AG09319 (cell line): ENCODE measurements at places on chromosomes 7 and 10.

DNA sequence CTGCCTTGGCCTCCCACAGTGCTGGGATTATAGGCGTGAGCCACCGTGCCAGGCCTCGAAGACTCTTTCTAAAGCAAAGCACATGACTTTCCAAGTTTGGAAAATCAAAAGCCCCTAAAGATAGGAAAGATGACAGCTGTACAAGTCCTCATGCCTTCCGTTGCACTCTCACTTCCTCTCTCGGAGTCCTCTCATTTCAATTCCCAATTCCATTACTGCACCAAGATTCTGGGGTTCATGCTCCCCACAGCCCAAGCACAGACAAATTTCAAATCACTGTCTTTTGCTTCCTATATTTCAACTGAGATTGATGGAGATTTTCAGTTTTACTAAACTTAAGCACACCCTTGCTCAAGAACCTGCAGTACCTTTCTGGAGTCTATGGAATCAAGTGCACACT, 10.9 kb upstream of the PLAU start:
- no peak for DNase-seq

DNA sequence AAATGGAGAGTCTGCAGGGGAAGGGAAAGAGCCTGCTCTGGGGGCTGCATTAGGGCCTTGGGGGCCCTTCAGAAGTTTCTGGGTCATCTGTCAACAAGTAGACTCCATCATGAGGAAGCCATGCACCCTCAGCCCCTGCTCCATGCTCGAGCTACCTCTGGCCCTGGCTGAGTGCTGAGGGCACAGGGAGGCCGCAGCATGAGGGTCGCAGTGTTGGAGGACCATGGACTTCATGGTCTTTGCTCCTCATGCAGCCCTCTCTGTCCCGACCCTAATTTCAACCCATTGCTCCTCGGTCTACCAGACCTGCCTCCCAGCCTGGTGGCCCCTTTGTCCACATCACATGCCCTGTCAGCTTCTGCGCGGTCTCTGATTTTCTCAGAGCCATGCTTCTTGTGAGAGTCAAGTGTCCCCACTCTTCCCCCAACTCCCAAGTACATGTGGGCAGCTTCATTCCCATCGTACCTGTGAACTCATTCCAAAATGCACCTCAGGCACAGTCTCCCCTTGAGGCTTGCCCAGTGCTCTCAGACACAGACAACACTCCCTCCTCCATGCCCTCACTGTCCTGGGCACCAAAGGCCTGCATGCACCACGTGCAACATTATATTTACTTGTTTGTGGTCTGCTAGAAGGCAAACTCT, 14.7 kb downstream of the ZNF488 start:
- no peak for DNase-seq

GRCh38 chr7:127208860-127209259, 43.9 kb downstream of the GRM8 start:
- no peak for DNase-seq

GRCh38 chr10:44301781-44302355, 83.0 kb downstream of the CXCL12 start:
- DNase-seq = no peak

DNA sequence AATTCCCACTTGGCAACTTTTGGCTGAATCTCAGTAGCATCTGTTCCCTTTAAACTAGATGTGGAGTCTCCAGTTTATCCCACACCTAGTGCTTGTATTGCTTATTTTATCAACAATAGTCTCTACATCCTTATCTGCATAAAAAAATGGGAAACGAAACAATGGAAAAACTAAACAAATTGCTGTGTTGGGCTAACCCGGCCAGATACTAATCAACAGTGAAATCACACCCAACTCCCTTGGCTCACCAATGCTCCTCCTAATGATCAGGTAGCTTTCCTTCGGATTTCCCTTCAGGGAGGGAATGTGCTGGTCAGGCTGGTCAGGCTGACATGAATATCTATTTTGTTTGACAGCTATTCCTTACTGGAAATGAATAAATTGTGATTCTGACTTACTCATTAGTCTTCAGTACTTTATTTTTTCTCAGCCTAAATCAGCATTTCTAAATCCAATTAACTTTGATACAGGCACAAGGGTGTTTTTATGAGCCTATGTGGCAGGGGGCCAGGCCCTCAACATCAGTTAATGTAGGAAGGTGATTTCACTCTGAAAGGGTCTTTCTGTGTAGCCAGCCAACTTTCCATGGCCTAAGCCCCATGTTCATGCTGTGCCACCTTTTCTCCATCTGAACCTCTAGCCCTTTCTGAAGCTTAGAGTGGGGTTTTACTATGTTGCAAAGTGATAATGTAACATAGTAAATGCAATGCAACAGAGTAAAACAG, 170.5 kb upstream of the NPSR1 start:
- DNase-seq = no peak

DNA sequence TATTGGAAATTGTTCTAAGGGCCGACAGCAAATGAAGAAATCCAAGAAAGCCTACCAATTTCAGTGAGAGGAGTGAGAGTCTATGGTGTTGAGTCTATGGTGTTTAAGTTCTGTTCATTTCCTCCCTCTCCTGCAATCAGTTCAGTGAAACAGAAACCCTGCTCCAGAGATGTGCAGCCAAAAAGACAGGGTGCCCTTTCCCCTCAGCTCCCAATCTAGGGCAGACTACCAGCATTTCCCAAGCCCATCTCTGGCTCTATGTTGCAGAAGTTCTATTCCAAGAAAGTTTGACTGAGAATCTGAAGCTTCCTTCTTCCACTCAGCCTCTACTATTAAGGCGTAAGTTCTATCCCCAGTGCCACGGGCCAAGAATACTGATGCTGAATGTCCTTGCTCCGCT, 18.5 kb upstream of the ALOX5 start:
- no peak for DNase-seq

DNA sequence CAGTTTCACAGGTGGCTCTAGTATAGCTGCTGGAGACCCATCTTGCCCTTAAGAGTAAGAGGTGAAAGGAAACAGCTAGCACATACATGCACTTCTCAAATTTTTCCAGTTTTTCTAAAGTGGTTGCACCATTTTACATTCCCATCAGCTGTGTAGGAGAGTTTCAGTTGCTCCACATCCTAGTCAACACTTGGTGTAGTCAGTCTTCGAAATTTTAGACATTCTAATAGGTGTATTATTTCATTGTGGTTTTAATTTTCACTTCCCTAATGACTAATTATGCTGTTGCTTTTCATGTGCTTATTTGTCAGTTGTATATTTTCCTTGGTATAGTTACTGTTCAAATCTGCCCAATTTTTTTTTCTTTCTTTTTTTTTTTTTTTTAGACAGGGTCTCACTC, 9.5 kb upstream of the HACD1 start:
- DNase-seq = no peak

GRCh38 chr7:41808541-41808940, 105.7 kb upstream of the INHBA start:
- DNase-seq = no peak
